ENCODE measurements at places on chromosomes 16 and 17.
A peak's percentile ranks its signal among the peaks of the same experiment; 100 is the strongest.

DNA sequence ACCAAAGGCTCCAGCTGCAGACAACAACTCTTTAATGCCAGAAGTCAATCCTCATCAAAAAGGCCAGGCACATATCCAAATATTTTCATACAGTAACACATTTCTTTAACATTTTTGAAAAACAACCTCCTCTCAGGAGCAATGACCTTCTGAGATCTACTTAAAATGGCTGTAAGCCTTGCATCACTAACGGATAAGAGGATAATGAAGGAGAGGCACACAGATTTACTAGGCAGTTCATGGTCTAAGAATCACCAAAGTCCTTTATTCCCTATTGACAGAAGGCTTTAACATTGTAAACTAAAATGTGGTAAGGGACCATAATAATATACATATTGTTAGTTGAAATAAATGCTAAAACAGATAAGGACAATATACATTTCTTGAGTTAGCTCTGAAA lies 114.7 kb downstream of the USP32 start:
- no peaks in the 10 kb centered on the region for H3K4me1 ChIP-seq
- no peak for DNase-seq
- H3K27ac ChIP-seq, result no peak overlapping the region
- no peaks in the 10 kb centered on the region for H3K36me3 ChIP-seq

DNA sequence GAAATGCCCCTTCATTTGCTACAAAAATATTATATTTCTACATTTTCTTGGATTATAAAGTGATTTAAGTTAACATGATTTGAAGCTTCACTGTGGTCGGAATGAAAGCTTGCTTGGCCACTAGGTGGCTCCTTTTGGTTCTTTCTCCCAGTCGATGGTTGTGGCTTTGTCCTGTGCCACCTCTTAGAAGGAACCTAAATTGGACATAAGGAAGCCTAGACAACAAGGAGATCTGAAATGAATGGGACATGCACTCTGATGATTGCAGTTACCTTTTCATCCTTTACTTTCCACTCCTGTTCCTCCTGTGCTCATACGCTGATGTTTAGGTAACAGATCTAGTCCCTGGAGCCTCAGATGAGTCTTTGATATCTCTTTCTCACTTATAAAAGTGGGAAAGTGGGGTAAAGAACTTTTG lies 39.2 kb downstream of the FTO start:
- no peak overlapping the region for H3K4me3 ChIP-seq
- H3K27me3 ChIP-seq, result no peaks in the 10 kb centered on the region
- H3K27ac ChIP-seq, result no peak overlapping the region
- peaks cover 43% of the 10 kb centered on the region for H3K4me1 ChIP-seq

DNA sequence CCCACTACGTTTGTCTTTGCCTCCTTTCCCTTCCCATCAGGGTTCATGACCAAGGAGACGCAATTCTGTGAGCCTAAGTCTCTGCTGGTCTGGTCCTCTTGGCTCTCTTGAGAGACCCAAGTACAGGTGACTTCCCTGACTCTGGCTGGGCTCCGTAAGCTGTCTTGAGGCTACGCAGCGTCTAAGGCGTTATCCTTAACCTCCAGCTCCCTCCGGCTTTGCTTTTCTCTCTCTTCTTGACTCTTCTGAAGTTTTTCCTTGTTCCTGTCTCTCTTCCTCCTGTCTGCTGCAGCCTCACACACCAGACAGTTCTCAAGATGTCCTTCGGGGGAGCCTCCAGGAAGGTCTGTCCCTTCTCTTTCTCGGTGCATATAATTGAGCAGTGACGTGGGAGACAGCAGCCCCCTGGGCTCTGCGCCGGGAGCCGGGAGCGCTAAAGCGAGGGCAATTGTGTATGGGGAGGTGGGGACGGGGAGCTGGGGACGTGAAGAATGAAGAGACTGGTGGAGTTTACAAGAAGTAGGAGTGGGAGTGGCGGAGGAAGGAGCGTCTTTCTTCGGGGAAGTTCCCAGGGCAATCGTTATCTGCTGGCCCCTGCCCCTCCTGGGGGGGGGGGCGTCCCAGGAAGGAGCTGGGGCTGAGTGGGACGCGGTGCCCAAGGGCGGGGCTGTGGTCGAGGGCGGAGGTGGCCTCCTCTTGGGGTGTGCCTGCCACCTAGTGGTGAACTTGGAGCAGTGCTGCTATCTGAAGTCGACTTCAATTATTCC lies 6.9 kb upstream of the PIRT start:
- DNase-seq, result peak; percentile 92
- no peaks in the 10 kb centered on the region for H3K27me3 ChIP-seq
- no peaks in the 10 kb centered on the region for H3K36me3 ChIP-seq

- H3K4me3 ChIP-seq, result no peak overlapping the region
- H3K36me3 ChIP-seq, result peaks cover 28% of the 10 kb centered on the region
- no peaks in the 10 kb centered on the region for H3K27me3 ChIP-seq
- no peak for DNase-seq
- H3K4me1 ChIP-seq, result no peaks in the 10 kb centered on the region
These were observed 7.9 kb downstream of the CLUAP1 start for GRCh38 chr16:3508736-3509135.

DNA sequence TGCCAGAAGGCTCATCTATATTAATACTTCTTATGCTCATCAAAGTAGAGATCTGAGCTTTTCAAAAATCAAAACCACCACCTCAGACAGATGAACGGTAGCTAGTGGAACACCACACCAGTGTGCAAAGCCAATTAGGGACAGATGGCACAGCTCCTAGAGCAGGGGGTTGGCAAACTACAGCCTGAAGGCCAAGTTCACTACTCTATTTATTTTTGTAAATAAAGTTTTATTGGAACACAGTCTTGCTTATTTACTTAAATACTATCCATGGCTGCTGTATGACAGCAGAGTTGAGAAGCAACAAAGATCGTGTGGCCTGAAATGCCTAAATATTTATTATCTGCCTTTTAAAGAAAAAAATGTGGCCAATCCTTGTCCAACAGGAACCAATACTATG lies 56.8 kb downstream of the AMFR start:
- no peak overlapping the region for H3K4me3 ChIP-seq
- H3K27me3 ChIP-seq, result no peaks in the 10 kb centered on the region
- peaks cover 15% of the 10 kb centered on the region for H3K4me1 ChIP-seq
- DNase-seq, result no peak
- no peaks in the 10 kb centered on the region for H3K36me3 ChIP-seq

DNA sequence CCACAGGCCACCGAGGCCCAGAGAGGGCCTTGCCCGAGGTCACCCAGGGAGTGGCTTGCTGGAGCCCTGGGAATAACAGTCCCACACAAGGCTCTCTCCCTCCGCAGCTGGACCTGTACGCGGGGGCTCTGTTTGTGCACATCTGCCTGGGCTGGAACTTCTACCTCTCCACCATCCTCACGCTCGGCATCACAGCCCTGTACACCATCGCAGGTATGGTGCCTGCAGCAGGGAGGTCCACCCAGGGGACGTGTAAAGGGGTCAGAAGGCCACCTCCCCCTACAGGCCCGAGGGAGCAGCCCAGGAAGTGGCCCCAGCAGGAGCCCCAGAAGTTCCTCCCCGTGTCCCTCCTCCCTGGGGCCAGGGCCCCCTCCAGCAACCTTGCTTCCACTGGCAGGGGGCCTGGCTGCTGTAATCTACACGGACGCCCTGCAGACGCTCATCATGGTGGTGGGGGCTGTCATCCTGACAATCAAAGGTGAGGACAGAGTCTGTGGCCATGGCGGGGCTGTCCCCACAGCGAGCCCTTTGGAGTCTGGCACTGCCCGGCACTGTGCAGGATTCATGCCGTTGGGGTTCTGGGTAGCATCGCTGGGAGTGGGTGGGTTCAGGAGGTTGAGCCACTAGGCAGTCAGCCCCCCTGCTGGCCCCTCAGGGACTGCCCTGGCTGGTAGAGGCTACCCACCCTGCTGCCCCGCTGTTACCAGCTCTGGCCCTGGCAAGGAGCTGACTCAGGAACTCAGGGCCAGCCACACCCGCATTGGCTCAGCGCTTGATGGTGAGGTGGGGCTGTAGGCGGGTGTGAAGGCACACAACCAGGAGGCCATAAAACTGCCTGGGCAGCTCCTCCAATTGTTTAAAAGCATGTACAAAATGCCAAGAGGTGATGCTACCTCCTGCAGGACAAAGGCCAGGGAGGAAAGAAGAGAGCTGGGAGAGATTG lies 17.3 kb downstream of the SLC5A10 start:
- no peaks in the 10 kb centered on the region for H3K27me3 ChIP-seq
- H3K27ac ChIP-seq, result peak overlapping the region; percentile 83
- H3K4me1 ChIP-seq, result peaks cover 17% of the 10 kb centered on the region
- no peak overlapping the region for H3K4me3 ChIP-seq
- H3K36me3 ChIP-seq, result no peaks in the 10 kb centered on the region

DNA sequence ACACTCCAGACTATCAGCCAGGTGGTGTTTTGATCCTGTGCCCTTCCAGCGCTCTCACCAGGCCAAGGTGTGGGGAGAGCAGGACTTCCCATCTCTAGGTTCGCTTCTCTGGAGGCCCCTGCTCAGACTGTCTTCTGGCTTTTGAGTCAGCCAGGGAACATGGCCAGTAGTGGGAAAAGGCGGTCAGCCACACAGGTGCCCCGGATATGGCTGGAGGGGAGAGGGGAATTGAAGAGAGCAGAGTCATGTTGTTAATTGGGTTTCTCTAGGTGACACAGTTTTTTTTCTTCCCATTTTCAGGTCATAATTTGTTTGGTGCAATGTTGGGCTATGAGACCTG lies 1.5 kb downstream of the MINK1 start:
- peak; percentile 28 for DNase-seq
- H3K4me1 ChIP-seq, result peaks cover 10% of the 10 kb centered on the region
- peak overlapping the region; percentile 98 for H3K27ac ChIP-seq
- H3K4me3 ChIP-seq, result peak overlapping the region; percentile 87
- no peaks in the 10 kb centered on the region for H3K36me3 ChIP-seq

DNA sequence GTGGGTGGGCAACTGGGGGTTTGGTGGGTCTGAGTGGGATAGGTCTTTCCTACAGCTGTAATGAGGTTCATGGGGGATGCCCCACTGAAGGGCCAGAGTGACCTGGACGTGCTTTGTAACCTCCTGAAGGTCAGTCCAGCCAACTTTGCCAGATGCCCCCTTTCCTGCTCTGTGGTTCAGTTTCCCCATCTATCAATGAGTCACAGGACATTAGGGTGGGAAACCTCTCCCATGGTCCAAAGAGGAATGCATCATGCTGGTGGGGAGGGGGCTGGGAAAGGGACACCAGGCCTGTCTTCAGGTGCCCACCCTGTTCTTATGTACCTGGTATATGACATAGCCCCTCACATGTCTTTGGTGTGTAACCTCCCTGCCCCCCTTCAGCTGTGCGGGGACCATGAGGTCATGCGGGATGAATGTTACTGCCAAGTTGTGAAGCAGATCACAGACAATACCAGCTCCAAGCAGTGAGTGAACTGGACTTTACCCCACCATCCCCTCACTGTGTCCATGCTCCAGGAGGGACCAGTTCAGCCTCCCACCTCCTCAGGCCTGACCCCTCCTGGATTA lies 24.0 kb upstream of the ALKBH5 start:
- peaks cover 6% of the 10 kb centered on the region for H3K4me1 ChIP-seq
- H3K27ac ChIP-seq, result no peak overlapping the region
- no peak overlapping the region for H3K4me3 ChIP-seq
- H3K27me3 ChIP-seq, result no peaks in the 10 kb centered on the region
- DNase-seq, result no peak

DNA sequence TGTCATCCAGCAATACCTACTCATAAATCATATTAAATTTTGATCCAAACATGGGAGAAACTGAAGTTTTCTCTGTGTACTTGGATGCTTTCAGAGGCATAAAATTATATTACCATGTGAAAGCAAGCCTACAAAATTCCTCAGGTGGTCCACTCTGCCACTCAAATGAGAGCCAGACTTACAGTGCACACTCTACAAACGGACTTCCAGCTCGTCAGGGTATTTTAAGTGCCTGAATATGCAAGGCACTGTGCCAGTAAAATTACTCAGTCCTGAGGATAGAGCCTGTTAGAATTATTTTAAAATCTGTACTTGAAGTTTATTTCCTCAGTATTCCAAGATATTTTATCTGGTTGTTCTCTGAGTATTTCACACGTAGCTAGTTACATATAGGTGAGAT lies 54.5 kb downstream of the TENT4B start:
- peaks cover 73% of the 10 kb centered on the region for H3K4me1 ChIP-seq
- H3K27ac ChIP-seq, result peak overlapping the region; percentile 70
- no peak overlapping the region for H3K4me3 ChIP-seq

DNA sequence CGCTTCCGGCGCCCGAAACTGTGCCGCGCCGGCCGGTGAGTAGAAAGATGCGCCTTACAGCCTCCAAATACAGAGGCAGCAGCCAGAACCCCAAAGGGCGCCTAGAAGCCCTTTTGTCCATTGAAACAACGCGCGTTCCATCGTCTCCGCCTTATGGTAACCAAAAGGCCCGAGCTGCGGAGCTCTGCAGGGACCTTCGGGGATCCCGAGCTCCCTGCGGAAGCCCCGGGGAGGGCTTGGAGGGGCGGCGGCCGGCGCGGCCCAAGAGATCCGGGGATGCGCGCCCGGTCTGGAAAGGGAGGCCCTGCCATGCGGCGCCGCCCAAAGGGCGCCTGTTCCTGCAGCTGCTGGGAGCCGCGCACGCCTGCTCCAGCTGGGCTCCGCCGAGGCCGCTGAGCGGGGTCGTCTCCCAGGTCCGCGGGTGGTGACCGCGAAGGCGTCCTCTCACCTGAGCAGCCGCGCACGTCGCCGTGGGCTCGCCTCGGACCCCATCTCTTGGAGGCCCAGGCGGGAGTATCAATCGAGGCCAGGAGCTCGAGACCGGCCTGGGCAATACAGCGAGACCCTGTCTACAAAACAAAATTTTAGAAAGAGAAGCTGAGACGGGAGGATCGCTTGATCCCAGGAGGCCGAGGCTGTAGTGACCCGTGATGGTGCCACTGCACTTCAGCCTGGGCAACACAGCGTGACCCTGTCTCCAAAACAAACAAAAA lies 742 bp upstream of the FBXO31 start:
- H3K36me3 ChIP-seq, result no peaks in the 10 kb centered on the region
- H3K4me1 ChIP-seq, result peaks cover 32% of the 10 kb centered on the region
- H3K27me3 ChIP-seq, result no peaks in the 10 kb centered on the region
- H3K27ac ChIP-seq, result peak overlapping the region; percentile 98
- H3K4me3 ChIP-seq, result peak overlapping the region; percentile 59

GRCh38 chr16:15782573-15783365 lies 74.1 kb downstream of the MYH11 start:
- H3K27me3 ChIP-seq, result no peaks in the 10 kb centered on the region
- peak overlapping the region; percentile 74 for H3K27ac ChIP-seq
- no peaks in the 10 kb centered on the region for H3K36me3 ChIP-seq

DNA sequence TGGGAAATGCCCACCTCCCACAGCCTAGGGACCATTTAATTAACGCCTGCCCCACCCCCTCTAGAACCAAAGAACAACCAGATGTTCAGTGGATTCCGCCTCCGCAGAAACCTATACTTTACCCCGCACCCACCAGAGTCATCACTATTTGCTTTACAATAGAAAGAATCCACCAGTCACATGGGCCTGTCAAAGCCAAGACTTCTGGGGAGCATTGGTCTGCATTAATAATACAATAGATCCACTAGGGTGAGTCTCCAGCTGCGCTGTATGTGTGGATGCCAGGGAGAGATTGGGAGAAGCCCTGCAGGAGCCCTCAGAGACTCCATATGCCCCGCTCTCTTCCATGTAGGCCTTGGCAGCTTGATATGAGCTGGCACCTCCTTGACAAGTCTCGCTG lies 31.3 kb downstream of the CLEC19A start:
- no peak for DNase-seq
- no peak overlapping the region for H3K4me3 ChIP-seq
- H3K36me3 ChIP-seq, result no peaks in the 10 kb centered on the region

GRCh38 chr17:61815863-61816503 lies 47.3 kb downstream of the BRIP1 start:
- H3K4me1 ChIP-seq, result no peaks in the 10 kb centered on the region
- no peak overlapping the region for H3K4me3 ChIP-seq
- no peaks in the 10 kb centered on the region for H3K36me3 ChIP-seq
- H3K27ac ChIP-seq, result no peak overlapping the region
- no peak for DNase-seq
